NCI-H1417 treated with DMSO at 0.1 percent for 48 hours (cell line): ENCODE measurements at places on chromosomes 5 and 9.

DNA sequence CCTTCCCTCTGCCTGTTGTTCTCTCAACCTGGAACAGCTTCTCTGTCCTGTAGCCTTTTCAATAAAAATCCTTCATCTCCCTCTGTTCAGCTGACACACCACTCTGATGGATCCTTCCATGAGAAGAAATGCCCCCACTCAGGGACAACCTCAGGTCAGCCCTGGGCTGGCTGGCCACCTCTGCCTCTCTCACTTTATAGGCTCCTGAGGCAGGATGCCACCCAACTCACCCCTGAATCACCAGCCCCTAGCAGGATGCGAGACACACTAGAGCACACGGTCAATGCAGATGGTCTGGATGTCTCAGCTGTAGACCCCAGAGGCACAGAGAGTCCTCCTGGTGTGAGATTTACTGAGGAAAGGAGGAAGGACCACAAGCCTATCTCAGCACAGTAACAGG lies 93.8 kb downstream of the GABBR2 start:
- no peak for DNase-seq

DNA sequence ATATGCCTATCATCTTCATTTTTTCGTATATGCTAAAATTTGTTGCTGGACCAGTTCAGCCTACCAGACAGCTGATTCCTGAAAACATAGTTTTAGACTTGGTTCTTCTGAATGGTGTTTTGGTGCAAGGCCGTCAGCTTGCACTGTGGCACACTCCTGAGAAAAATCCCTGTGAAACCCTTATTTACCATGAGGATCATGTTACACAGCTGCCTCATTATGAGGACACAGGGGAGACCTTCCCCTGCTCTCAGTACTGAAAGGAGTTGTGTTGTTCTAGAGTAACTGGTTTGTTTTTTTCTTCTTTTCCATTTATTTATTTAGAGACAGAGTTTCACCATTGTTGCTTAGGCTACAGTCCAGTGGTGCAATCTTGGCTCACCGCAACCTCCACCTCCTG lies 37.6 kb downstream of the MAST4 start:
- DNase-seq, result no peak

DNA sequence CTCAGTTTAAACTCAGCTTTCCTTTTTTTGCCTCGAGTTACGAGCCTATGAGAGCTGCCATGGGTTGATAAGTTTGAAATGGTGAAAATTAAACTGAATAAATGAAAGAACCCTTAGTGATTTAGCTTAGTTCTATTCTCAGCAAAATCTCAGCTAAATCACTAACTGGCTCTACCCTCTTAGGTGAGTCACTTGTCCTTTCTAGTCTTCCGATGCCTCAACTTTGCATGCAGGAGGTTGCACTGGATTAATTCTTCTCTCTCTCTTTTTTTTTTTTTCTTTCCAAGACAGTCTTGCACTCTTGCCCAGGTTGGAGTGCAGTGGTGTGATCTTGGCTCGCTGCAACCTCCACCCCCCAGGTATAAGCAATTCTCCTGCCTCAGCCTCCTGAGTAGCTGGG lies 83.9 kb downstream of the PAPPA start:
- DNase-seq, result no peak

DNA sequence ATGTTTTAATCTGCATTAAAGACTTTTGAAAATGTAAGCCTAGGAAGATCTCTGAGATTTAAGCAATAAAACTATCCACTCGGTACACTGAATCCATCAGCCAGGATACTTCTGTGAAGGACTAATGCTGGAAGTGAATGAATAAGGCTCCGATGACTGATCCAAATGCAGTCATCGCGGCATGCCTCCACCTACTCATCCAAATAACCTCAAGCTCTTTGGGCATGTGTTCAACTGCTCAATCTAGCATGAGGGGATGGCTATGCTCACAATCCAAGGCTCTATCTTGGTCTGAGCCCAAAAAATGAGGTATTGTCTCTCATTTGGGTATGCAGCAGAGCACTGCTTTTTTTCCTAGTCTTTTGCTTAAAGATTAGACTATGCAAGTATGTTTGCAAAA lies 19.2 kb downstream of the MARCHF3 start:
- no peak for DNase-seq

DNA sequence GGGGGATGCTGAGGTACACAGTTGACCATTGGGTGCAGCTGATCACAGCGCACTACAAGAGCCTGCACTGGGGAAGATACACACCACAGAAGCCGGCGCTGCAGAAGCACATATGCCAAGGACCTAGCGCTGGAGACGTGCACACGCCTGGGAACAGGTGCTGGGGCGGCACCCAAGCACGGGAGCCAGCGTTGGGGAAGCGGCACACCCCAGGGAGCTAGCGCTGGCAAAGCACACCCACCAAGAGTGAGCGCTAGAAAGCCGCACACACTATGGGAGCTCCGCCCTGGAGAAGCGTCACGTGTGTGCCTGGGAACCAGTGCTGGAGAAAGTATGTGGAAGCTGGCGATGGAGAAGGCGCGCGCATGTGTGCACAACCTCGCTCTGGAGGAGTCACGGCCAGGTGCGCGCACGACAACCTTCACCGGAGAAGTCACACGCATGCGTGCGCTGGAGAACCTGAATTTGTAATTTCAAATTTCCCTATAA lies 4.5 kb downstream of the FANCC start:
- DNase-seq, result peak; percentile 81

DNA sequence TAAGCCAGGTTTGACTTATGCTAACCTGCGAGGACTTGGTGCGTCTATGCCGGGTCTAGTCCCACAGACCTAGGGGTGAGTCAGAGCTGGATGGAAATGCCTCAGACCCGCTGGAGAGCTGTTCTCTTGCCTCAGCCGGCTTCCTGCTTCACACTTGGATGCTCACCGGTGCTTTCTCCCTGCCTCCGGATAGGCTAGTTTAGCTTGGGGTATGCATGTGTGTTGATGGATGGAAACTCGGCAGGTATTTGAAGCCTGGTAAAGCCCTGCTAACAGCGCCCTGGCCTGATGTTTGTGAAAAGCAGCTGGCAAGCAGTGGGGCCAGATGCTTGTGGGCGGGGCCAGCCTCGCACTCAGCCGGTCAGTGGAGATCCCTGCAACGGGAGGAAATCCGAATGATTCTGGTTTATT lies 29.3 kb downstream of the PRRC2B start:
- DNase-seq, result no peak

GRCh38 chr9:76699971-76700370 lies 64.3 kb upstream of the PCA3 start:
- DNase-seq, result no peak

DNA sequence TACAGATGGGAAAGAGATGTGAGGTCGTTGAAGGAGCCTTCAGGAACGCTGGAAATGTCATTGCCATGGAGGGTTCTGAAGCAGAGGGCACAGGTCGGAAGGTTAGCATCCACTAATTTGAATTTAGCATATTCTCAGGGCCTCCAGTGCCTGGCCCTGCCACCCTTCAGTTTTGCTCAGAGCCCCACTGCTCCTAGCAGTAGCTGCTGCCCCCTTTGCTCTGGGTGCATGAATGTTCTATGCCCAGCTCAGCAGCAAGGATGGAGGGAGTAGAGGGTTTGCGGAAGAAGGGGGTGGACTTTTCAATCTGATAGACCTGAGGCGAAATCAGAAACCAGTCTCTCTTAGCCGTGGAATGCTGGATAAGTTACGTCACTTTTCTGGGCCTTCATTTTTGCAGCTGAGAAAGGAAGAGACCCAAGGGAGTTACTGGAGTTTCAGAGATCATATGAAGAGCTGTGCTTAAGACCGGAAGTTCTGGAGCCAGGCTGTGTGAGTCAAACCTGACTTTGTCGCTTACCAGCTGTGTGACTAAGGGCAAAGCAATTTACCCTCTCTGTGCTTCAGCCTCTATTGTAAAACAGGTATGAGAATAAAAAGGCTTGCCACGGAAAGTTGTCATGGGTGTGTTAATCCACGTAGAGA lies 133.2 kb upstream of the PANK3 start:
- no peak for DNase-seq

DNA sequence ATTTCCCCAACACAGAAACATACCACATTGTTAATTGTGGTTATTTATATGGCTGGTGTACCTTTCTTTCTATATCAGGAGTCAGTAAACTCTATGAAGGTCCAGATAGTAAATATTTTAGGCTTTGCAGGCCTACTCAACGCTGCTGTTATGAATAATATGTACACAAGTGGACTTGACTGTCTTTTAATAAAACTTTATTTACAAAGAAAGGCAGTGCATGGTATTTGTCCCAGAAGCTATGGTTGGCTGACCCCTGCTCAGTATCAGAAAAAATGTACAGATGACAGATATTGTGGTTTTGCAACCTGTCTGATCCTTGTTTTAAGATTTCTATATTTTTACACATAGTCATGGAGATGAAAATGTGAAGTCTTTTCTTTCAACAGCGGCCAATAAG lies 5.7 kb downstream of the MTRR start:
- no peak for DNase-seq

DNA sequence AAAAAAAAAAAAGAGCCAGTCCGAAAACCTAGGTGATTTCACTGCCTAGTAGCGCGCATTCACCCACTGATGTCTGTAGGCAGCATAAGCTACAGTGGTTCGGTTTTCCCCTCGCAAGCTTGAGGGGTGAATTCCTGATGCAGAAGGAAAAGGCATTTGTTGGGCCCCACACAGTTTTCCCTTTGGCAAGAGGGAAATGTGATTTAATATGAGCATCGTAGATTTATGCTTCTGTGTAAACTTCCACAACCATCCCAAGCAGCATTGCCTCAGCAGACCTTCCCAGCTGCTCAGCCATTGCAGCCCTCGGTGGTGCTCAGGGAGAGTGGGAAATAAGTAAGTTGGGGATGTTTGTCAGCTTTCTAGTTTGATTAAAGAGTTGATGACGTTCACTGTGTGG lies 231.5 kb upstream of the PPP1R2B start:
- DNase-seq, result no peak

DNA sequence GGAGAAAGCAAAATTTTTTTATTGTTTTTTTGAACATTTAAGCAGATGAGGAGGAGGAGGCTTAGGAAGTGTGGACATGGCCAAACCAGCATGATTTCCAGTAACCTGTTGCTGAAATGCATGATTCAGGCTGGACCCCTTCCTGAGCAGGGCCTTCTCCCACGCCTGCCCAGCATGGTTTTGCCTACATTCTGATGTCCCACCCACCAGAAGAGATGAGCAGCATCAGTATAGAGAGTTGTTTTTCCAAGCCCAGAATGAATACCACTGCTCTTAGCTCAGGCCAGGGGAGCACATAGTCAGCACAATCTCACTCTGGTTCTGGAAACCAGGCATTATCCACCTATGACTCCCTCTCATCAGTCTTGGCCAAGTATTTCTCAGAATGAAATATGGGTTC lies 90.1 kb downstream of the PAPPA start:
- DNase-seq, result no peak

DNA sequence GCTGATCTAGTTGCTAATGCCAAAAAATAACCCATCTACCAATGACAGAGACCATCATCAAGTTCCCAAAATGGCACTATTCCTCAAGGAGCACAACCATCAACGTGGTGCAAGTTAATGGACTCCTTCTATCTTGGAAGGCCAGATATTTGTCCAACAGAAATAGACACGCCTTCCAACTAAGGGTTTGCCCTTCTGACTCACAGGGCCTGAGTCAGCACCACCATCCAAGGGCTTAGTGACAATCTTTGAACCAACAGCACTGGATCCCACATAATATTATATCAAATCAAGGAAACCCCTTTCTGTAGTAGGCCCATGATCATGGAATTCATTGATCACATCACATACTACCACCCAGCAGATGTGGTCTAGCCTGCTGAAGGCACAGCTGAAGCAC lies 84.3 kb downstream of the MED27 start:
- no peak for DNase-seq

GRCh38 chr5:96855031-96855872 lies 21.0 kb upstream of the ERAP2 start:
- DNase-seq, result no peak
